ENCODE measurements at places on chromosomes 1 and 21. TPM values are rescaled to one million over a fixed set of nuclear protein-coding genes. Genes with fewer than 3 reads are reported as not detected.

ALPL gene
- total RNA-seq: 164 TPM

DNA sequence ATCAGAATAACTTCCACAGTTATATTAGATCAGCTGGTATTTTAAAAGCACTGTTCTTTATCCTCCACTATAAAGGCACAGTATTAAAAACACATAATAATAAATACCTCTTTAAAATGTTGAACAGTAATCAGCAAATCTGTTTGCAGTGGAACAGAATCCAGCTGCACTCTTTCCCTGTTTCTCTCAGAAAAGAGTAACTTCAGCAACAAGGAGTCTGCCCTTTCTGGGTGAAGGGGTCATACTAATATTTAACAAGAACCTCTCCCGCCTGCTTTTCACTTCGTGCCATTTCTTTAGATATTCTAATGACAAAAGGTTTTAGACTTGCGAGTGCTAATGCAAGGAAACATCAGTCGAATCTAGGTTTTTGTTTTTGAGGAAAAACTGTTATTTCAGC, 194.2 kb upstream of the FMN2 start:
- DNase-seq: no peak

GRCh38 chr1:34500451-34500850, 254.4 kb upstream of the GJB5 start:
- DNase-seq: peak; percentile 64

DNA sequence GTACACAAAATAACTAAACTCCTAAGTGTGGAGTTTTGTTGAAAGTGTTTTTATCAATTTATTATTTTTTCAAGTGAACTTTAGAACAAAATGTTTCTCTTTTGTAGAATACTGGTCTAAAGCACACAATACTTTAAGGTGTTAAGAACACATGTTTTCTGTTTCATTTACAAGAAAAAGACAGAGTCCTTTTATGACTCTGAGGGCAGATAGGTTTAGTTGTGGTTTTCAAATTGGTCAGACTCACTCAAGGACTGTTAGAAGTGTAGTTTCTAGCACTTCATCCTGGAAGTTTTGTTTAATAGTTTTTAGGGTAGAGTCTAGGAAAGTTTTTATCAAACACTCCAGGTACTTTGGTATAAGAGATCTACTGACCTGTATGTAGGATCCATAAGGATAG, 376.5 kb downstream of the LRRIQ3 start:
- DNase-seq: no peak

DNA sequence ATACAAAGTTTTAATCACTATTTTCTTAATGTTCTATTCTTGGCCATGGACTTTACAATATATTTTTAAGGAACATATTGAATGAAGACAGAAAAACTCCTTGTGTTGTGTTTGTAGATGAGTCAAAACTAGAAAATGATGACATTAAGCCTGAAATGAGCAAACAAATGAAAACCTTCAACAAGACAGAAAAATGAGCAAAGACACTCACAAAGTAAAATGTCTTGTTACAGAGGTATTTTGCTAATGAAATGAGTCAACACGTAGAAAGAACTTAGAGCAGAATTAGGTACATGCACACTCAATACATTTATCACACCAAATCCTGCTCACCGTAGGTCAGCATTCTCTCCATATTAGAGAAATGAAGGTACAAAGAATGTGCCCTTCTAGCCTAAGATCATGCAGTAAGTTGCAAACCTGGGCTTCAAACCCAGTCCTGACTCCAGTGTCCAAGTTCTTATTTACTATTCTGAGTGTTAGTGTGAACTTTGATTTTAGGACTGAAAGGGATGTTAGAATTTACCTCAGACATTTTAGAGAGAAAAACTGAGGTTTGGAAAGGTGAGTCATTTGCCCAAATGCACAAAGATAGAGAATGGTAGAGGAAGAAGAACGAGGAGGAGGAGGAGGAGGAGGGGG, 133.9 kb upstream of the SGIP1 start:
- DNase-seq: no peak

- no peak for DNase-seq
Measured at GRCh38 chr1:172566196-172566997, 33.4 kb downstream of the SUCO start.

- DNase-seq: no peak
Measured at GRCh38 chr1:114349891-114350605, 161.0 kb downstream of the TRIM33 start.
